ENCODE measurements at places on chromosomes 5 and 9. TPM values are rescaled to one million over a fixed set of nuclear protein-coding genes. Genes with fewer than 3 reads are reported as not detected.

The PPP1R26 gene
- 3.3 TPM for polyA plus RNA-seq

The IFNB1 gene
- not detected for polyA plus RNA-seq

The SHOC1 gene
- 0.57 TPM for polyA plus RNA-seq

The IRX4 gene
- polyA plus RNA-seq: 0.03 TPM

The PRSS3 gene
- 4.4 TPM for polyA plus RNA-seq

The TMEM141 gene
- polyA plus RNA-seq: 94.8 TPM

The BTF3 gene
- polyA plus RNA-seq: 852 TPM

All from adrenal gland (tissue), 19 donors.